GM23248 (cell line): ENCODE measurements at places on chromosomes 3 and 15. TPM values are rescaled to one million over a fixed set of nuclear protein-coding genes. Genes with fewer than 3 reads are reported as not detected.
A peak's percentile ranks its signal among the peaks of the same experiment; 100 is the strongest.

The FAM81A gene
- 0.32 and 0.51 TPM in 2 replicates for total RNA-seq

DNA sequence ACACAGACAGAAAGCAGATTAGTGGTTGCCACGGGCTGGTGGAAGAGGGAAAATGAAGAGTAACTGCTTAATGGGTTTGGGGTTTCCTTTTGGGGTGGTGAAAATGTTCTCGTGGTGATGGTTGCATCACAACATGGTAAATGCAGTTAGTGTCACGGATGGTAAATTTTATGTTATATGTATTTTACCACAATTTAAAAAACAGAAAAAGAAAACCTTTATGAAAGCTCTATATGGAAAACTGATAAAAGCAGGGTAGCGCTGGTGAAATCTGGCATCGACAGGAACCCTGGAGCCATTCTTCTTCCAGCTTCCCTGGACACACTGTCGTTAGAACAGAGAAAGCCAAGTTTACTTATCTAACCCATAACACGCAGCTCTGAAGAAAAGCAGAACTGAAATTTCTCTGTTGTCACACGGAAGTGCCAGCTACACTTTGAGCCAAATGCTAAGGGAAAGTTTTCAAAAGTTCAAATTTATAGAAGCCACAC lies 287.7 kb upstream of the NR2F2 start:
- H3K27ac ChIP-seq, result no peak overlapping the region
- no peaks in the 10 kb centered on the region for H3K36me3 ChIP-seq
- H3K4me1 ChIP-seq, result peaks cover 20% of the 10 kb centered on the region
- no peak for DNase-seq

The PCCB gene
- 38.9 and 50.2 TPM in 2 replicates for total RNA-seq

DNA sequence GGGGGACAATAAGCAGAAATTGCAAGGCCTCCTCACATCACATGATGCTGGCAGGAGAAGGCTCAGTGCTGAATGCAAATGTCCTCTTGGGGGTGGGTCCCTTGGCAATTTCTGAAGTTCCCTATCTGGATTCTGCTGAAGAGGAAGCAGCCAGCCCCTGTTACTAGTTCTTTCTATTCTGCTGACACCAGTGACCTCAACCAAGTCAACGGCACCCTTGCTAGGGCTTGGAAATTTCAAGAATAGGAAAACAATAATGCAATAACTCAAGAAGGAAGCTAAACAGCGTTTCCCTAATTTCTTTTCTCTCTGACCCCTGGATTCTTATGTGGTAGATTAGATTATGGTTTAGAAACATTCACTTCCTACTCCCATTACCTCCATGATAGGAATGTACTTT lies 46.2 kb upstream of the FOXP1 start:
- no peak for DNase-seq
- H3K4me3 ChIP-seq, result peak overlapping the region; percentile 45; the same call in 1 of the 2 replicates
- no peaks in the 10 kb centered on the region for H3K27me3 ChIP-seq
- H3K27ac ChIP-seq, result peak overlapping the region; percentile 56
- peaks cover 20% of the 10 kb centered on the region for H3K4me1 ChIP-seq

DNA sequence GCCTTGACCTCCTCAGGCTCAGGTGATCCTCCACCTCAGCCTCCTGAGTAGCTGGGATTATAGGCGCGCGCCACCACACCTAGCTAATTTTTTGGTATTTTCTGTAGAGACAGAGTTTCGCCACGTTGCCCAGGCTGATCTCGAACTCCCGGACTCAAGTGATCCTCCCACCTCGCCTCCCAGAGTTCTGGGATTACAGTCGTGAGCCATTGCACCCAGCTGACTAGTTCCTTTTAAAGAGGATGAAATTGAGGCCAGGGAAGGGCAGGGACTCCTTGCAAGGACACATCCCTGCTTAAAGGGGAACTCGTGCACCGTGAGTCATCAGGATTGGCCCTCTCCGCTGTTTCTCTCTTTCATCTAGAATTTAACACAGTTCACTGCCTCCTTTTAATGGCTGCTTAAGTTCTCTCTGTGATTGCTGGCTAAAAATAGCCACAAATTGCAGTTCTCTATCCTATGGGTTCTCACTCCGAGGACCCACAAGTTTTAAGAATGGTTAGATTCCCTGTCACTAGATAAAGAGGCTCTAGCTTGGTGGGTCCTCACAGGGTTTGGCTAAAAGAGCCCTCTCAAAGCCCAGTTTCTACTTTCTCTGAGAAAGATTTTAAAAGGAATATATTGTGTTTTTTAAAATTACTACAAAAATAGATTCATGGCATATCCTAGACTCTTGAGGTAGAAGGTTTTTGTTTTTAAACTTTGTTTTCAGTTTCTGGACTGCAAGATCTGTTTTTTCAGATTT lies 1.4 kb downstream of the CRTAP start:
- H3K27me3 ChIP-seq, result no peaks in the 10 kb centered on the region
- peak; percentile 96 for DNase-seq
- peak overlapping the region; percentile 97 for H3K27ac ChIP-seq

The CLRN1 gene
- not detected in 2 replicates for total RNA-seq

DNA sequence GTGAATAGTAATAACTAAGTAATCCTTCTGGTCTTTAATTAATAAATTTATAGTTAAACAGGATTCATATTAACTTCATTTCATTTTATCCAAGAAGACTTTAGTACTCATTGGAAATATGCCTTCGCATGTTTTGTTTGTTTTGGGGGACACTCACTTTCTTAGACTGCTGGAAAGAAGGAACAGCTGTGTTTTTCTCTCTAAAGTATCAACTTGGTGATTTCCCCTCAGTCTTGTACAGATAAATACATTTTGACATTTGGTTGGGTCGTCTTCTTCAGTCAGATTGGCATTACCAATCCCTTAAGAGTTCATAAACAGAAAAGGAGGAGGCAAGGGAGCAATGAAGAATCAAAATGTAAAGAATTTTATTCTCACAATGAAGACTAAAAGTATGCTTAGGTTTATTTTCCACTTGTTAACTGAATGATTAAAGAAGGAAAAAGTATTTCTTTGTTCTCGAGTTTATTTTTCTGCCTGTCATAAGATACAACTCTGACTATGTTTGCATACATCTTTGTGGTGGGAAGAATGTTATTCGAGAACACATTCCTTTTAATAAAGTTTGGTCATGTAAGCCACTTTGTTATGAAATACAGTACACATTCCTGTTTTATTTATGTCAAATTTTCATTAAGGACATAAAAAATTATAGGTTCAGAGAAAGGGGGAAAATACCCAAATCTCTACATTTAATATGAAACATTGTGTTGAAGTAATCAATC lies 140.2 kb downstream of the GMNC start:
- H3K27me3 ChIP-seq, result no peaks in the 10 kb centered on the region
- H3K27ac ChIP-seq, result no peak overlapping the region
- no peak overlapping the region for H3K4me3 ChIP-seq
- no peak for DNase-seq
- no peaks in the 10 kb centered on the region for H3K36me3 ChIP-seq

The SYNPR gene
- total RNA-seq, result not detected in 2 replicates

The TUBGCP5 gene
- total RNA-seq, result 16.2 and 17.5 TPM in 2 replicates

The OSTN gene
- not detected in 2 replicates for total RNA-seq

DNA sequence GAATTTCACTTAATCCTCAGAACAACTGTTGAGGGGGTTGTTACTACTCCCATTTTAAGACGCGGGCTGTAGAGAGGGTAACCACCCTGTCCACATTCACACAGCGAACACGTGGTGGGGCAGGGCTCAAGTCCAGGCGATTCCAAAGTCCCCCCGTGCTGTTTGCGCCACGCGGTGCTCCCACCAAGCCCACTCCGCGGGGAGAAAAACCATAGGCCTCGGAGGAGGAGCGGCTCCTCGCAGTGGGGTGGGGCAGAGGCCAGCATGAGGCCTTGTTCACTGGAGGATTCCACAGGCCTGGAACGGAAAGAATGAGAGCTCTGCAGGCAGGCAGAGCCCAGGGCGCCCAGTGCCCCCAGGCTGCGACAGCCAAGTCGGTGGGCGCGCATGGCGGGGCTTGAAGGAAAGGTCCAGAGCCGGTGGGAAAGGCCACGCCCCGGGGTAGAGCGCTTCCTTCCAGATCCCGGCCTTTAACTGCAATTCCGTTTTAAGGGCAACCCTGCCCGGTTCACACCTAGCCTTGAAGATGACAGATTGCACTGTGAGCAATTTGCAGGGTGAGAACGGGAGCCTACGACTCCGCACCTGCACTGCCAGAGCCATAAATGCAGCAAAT lies 161.8 kb upstream of the TBL1XR1 start:
- peak overlapping the region; percentile 63; the same call in 1 of the 2 replicates for H3K4me3 ChIP-seq
- H3K27ac ChIP-seq, result peak overlapping the region; percentile 6; the same call in 1 of the 2 replicates
- peaks cover 34% of the 10 kb centered on the region for H3K4me1 ChIP-seq
- DNase-seq, result peak; percentile 13
- H3K36me3 ChIP-seq, result no peaks in the 10 kb centered on the region

GRCh38 chr15:66573348-66573718 lies 7.5 kb upstream of the LCTL start:
- H3K4me3 ChIP-seq, result no peak overlapping the region
- no peaks in the 10 kb centered on the region for H3K27me3 ChIP-seq
- H3K36me3 ChIP-seq, result no peaks in the 10 kb centered on the region
- H3K27ac ChIP-seq, result peak overlapping the region; percentile 74

DNA sequence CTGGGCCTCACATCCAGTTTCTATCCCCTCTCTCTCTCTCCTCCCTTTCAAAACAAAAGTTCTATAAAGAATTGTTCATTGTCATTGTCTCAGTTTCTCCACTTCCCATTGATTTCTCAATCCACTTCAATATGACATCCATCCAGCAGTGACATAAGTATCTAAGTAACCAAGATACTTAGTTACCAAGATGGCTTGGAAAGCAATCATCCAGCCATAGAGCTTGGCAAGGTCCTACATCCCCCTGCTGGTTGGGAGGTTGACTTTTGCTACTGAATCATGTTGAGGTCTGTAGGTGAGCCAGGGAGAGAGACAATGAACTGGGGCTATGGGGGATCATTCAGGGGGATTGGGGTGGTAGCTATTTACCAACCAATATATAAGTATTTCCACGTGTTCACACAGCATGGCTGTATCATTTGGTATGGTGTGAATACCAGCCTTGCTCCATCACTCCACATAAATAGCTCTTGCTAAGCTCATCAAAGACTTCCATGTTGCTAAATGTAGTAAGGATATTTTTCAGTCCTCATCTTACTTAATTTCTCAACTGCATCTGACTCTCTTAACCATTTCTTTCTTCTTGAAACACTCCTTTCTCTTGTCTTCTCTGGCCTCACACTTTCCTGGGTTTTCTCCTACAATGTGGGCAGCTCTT lies 58.8 kb upstream of the NTRK3 start:
- no peaks in the 10 kb centered on the region for H3K27me3 ChIP-seq
- no peak for DNase-seq
- H3K4me3 ChIP-seq, result no peak overlapping the region
- H3K36me3 ChIP-seq, result no peaks in the 10 kb centered on the region

The AP3S2 gene
- 78.7 and 85.0 TPM in 2 replicates for total RNA-seq

- 0 out of 2 replicates have a peak, but pooled peaks cover 4% of the 10 kb centered on the region for H3K4me1 ChIP-seq
- no peak overlapping the region for H3K4me3 ChIP-seq
- H3K27me3 ChIP-seq, result peaks cover 76% of the 10 kb centered on the region
- H3K27ac ChIP-seq, result no peak overlapping the region
- H3K36me3 ChIP-seq, result no peaks in the 10 kb centered on the region
These were observed 72.2 kb upstream of the EPHB3 start for GRCh38 chr3:184489268-184489841.

DNA sequence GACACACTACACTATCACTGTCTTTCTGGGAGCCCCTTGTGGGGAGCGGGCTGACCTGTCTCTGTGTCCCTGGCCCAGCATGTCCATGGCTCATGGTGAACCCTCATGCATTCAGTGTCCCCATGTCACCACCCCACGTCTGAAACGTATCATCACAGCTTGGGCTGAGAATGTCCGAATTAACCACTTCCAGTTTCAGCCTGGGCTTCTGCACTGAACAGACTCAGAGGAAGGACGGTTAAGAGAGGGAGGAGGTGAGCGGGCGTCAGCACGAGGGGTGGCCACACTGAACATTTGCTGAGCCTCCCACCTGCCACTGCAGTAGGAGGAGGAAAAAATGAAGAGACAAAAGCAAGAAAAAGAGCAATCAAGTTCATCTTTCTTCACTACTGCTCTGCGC lies 30.5 kb downstream of the ATP2B2 start:
- no peaks in the 10 kb centered on the region for H3K36me3 ChIP-seq
- H3K4me1 ChIP-seq, result no peaks in the 10 kb centered on the region
- DNase-seq, result no peak
- H3K27me3 ChIP-seq, result peaks cover 11% of the 10 kb centered on the region
- no peak overlapping the region for H3K4me3 ChIP-seq
- H3K27ac ChIP-seq, result no peak overlapping the region

DNA sequence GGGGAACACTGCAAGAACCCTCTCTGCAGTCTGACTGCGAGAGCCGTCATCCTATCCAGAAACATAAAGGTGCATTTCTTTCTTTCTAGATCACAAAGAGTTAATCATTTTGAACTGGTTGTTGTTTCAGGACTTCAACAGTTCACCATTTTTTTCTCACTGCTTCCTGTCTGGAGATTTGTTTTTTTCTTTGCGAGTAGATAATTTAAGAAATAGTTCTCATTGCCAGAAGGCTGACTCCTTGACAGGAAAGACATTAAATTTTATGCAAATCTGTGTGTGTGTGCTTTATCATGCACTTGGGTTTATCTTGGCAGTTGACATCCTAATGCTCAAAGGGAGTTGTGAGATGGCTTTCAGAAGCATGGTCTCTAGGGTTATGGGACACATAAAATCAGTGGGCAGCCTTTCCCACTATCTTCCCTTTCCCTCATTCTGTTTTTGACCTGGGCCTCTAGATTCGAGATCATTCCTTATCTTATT lies 123.5 kb upstream of the TBL1XR1 start:
- no peaks in the 10 kb centered on the region for H3K4me1 ChIP-seq
- H3K36me3 ChIP-seq, result no peaks in the 10 kb centered on the region
- no peak overlapping the region for H3K4me3 ChIP-seq
- H3K27me3 ChIP-seq, result no peaks in the 10 kb centered on the region

DNA sequence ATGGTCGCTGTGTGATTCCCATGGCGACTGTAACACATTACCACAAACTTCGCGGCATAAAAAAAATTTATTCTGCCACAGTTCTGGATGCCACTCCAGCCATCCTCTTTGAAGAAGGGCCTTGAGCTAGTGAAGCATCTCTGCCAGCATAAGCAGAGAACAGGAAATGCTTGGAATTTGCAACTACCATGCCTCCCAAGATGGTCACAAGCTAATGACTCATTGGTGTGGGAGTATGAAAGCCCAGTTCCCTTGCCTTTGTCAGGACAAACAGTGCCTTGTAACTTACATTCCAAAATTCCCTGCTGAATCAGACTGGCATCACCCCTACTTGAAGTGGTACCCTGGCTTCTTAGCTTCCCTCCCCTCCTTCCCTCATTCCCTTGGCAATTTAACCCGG lies 129.7 kb downstream of the PROS1 start:
- H3K27me3 ChIP-seq, result no peaks in the 10 kb centered on the region
- peaks cover 16% of the 10 kb centered on the region for H3K4me1 ChIP-seq
- H3K27ac ChIP-seq, result peak overlapping the region; percentile 80
- no peaks in the 10 kb centered on the region for H3K36me3 ChIP-seq

DNA sequence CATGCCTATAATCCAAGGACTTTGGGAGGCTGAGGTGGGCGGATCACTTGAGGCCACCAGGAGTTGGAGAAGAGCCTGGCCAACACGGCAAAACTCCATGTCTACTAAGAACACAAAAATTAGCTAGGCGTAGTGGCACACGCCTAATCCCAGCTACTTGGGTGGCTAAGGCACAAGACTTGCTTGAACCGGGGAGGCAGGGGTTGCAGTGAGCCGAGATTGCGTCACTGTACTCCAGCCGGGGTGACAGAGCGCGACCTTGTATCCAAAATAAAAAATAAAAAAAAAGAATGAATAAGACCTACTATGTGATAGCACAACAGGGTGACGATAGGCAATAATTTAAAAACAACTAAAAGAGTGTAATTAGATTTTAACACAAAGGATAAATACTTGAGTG lies 3.5 kb downstream of the XRN1 start:
- no peak for DNase-seq
- H3K4me3 ChIP-seq, result no peak overlapping the region
- H3K27ac ChIP-seq, result no peak overlapping the region
- no peaks in the 10 kb centered on the region for H3K27me3 ChIP-seq
- H3K36me3 ChIP-seq, result no peaks in the 10 kb centered on the region

The KLHL18 gene
- total RNA-seq, result 37.0 and 72.3 TPM in 2 replicates
